Activated CD8-positive, alpha-beta memory T cell treated with anti-CD3 and anti-CD28 coated beads, Interleukin-2, amount 10 ng/mL, durations not matched to agents 7 days and 5 days (primary cell): ENCODE measurements at places on chromosomes 1 and 21.

DNA sequence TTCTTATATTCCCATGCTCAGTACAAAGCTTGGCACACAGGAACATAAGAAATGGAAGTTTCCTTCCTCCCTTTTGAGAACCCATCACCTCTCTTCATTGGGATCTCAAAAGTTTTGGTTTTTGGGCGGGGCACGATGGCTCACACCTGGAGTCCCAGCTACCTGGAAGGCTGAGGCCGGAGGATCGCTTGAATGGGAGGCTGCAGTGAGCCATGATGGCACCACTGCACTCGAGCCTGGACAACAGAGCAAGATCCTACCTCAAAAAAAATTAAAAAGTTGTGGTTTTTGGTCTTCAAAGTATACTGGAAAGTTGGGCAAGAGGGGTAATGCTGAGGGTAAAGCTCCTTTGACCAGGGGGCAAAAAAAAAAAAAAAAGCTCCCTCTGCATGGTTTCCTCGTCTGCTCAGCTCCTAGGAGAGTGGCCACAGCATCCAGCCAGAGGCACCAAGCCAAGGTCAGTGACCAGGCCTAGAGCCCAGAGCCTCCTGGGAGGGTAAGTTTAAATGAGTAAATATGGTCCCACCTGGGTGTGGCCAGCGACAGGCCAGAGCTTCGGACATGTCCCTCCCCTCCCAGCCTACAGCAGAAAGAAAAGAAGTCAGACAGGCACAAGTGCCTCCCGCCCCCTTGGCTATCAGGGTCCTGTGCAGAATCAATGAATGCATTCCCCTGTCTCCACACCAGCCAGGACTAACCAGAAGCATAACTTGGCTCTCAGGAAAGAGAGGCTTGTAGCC, 5.0 kb downstream of the MEF2D start:
- H3K4me3 ChIP-seq, result no peak overlapping the region
- DNase-seq, result no peak
- no peaks in the 10 kb centered on the region for H3K27me3 ChIP-seq
- peak overlapping the region; percentile 64 for H3K27ac ChIP-seq
- peaks cover 83% of the 10 kb centered on the region for H3K4me1 ChIP-seq
- H3K36me3 ChIP-seq, result peaks cover 26% of the 10 kb centered on the region

GRCh38 chr1:13830616-13831280, 130.8 kb downstream of the PRDM2 start:
- no peak for DNase-seq
- H3K27ac ChIP-seq, result no peak overlapping the region
- peaks cover 2% of the 10 kb centered on the region for H3K27me3 ChIP-seq
- H3K36me3 ChIP-seq, result no peaks in the 10 kb centered on the region
- no peak overlapping the region for H3K4me3 ChIP-seq

DNA sequence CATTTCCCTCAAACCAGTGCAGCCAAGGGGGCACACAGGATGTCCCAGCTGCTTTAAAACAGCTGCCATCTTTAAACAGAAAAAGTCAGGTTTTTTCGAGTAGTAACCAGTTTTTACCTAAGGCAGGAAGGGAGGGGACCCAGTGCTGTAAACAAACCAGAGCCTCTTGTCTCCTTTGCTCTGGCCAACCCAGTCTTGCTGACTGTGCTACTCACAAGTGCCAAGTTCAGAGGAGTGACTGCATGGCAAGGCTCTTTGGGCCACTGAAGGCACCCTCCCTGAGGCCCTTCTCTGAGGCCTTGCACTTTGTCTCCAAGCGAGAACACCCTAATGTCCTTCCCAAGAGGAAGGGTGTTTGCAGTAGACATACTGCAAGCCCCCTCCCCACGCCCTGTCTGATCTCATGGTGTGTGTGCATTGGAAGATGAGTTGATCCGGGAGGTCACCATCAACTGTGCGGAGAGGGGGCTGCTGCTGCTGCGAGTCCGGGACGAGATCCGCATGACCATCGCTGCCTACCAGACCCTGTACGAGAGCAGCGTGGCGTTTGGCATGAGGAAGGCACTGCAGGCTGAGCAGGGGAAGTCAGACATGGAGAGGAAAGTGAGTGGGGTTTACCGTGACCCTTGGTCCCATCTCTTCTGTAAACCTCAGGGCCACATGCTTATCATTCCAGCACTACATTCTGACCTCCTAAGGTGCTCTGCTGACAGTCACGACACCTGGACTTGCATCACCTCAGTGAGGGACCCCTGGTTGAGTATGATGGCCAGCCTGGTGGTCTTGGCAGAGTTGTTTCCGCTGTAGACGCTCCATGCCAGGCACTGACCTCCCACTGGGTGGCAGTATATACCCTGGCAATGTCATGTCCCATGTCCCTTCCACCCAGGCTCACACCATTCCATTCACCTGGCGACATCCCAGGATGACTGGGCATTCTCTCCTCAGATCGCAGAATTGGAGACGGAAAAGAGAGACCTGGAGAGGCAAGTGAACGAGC, 4.7 kb downstream of the DNALI1 start:
- peak; percentile 62 for DNase-seq
- no peak overlapping the region for H3K27ac ChIP-seq
- H3K4me1 ChIP-seq, result peaks cover 2% of the 10 kb centered on the region
- no peaks in the 10 kb centered on the region for H3K27me3 ChIP-seq

GRCh38 chr1:221735999-221736398, 5.9 kb downstream of the DUSP10 start:
- H3K4me3 ChIP-seq, result no peak overlapping the region
- no peaks in the 10 kb centered on the region for H3K27me3 ChIP-seq
- H3K27ac ChIP-seq, result no peak overlapping the region
- H3K4me1 ChIP-seq, result peaks cover 59% of the 10 kb centered on the region

- no peak overlapping the region for H3K4me3 ChIP-seq
- H3K27me3 ChIP-seq, result no peaks in the 10 kb centered on the region
- H3K27ac ChIP-seq, result no peak overlapping the region
- no peaks in the 10 kb centered on the region for H3K36me3 ChIP-seq
- H3K4me1 ChIP-seq, result no peaks in the 10 kb centered on the region
- DNase-seq, result no peak
These were observed 88.7 kb downstream of the C1orf94 start for GRCh38 chr1:34265396-34265795.

DNA sequence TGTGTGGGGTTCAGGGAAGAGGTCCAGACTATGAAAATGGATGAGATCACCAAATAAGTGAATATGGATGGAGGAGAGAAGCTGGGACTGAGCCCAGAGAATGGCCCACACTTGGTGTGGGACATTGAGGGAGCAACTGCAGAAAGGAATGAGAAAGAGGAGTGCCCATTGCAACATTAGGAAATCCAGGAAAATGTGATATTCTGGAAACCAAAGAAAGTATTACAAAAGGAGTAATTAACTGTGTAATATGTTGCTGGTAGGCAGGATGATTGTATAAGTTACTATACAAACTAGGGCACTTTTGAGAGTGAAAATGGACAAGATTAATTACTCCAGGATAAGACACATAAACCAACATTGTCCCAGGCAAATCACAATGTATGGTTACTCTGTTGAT, 59.8 kb upstream of the ARTN start:
- H3K36me3 ChIP-seq, result peaks cover 2% of the 10 kb centered on the region
- no peaks in the 10 kb centered on the region for H3K4me1 ChIP-seq
- H3K4me3 ChIP-seq, result no peak overlapping the region
- no peak overlapping the region for H3K27ac ChIP-seq

GRCh38 chr1:29256394-29256793, 20.1 kb downstream of the PTPRU start:
- no peaks in the 10 kb centered on the region for H3K36me3 ChIP-seq
- H3K4me3 ChIP-seq, result no peak overlapping the region
- H3K27me3 ChIP-seq, result peaks cover 31% of the 10 kb centered on the region
- H3K4me1 ChIP-seq, result peaks cover 4% of the 10 kb centered on the region
- no peak for DNase-seq

- no peaks in the 10 kb centered on the region for H3K27me3 ChIP-seq
- no peak overlapping the region for H3K27ac ChIP-seq
- H3K4me1 ChIP-seq, result no peaks in the 10 kb centered on the region
- H3K4me3 ChIP-seq, result no peak overlapping the region
These were observed 229.3 kb downstream of the USH2A start for GRCh38 chr1:216193839-216194443.

- no peaks in the 10 kb centered on the region for H3K36me3 ChIP-seq
- peaks cover 59% of the 10 kb centered on the region for H3K27me3 ChIP-seq
- no peak for DNase-seq
- H3K27ac ChIP-seq, result no peak overlapping the region
- H3K4me1 ChIP-seq, result no peaks in the 10 kb centered on the region
These were observed 6.2 kb upstream of the CD34 start for GRCh38 chr1:207917080-207917479.

DNA sequence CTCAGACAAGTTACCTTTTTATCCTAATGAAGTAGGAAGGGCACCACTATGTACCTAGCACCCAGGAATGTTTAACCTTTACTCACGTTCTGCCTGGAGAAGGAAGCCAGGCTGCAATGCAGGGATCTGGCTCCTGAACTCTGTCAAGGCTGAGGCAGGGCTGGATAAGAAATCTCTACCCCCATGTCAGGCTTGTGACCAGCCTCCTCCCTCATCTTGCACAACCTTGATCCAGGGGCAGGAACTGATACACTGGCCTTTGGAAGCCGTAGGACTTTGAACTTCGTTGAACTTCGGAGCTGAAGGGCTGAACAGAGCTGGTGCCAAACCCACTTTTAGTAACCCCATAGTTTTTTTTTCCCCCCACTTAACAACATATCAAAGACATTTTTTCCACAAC, 8.0 kb upstream of the AKR1A1 start:
- no peak overlapping the region for H3K27ac ChIP-seq
- no peaks in the 10 kb centered on the region for H3K36me3 ChIP-seq
- no peak for DNase-seq
- H3K4me1 ChIP-seq, result peaks cover 29% of the 10 kb centered on the region

- H3K4me3 ChIP-seq, result no peak overlapping the region
- H3K27me3 ChIP-seq, result no peaks in the 10 kb centered on the region
- no peak overlapping the region for H3K27ac ChIP-seq
- H3K36me3 ChIP-seq, result peaks cover 52% of the 10 kb centered on the region
- no peak for DNase-seq
These were observed 14.7 kb downstream of the MDM4 start for GRCh38 chr1:204530932-204531331.

GRCh38 chr1:178337091-178337706, 159.6 kb downstream of the CLEC20A start:
- no peak overlapping the region for H3K4me3 ChIP-seq
- no peak overlapping the region for H3K27ac ChIP-seq
- no peaks in the 10 kb centered on the region for H3K27me3 ChIP-seq

GRCh38 chr1:224761245-224761644, 145.1 kb downstream of the CNIH3 start:
- H3K4me3 ChIP-seq, result no peak overlapping the region
- H3K36me3 ChIP-seq, result no peaks in the 10 kb centered on the region
- DNase-seq, result no peak
- H3K27ac ChIP-seq, result no peak overlapping the region
